ENCODE measurements at places on chromosomes 4 and X.

DNA sequence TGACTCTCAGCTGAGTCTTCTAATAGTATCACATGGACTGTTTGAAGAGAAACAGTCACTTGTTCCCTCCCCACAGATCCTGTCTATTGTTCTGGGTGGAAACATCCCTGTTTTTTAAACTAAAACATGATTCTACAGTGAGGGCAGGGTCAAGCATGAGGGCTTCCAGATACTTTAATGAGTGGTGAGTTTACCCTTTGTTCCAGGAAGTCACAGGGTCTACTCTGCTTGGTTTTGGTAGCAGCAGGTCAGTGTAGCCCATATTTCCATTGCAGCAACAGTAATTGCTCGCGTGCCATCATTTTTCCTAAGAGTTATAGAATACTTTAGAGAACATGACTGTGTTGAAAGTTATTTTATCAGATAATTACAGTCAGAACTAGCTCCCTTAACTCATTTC, 87.4 kb downstream of the ZNF732 start:
- DNase-seq, result no peak

- DNase-seq, result no peak
Observed at GRCh38 chr4:101818362-101818761, 27.8 kb downstream of the BANK1 start.

DNA sequence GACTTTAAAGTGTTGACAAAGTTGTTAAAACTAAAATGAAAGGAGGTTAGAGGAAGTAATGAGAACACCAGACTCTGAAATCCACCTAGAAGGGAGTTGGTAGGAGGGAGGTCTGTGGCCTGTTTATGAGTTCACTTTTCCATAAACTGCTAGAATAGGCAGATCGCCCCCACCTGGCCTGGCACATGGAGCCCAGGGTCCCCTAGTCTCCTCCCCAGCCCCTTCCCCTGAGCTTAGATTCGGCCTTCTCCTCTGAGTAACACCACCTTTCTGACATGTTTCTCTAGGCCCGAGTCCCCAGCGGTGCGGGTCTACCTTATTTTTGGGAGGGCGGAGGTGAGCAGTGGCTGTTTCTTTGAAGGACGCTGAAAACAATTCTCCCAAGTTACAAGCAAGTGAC, 54.5 kb upstream of the FAT1 start:
- DNase-seq, result no peak

GRCh38 chr4:150280081-150280895, 202.0 kb downstream of the DCLK2 start:
- no peak for DNase-seq

GRCh38 chrX:130393451-130394074, 8.1 kb upstream of the GPR119 start:
- no peak for DNase-seq

DNA sequence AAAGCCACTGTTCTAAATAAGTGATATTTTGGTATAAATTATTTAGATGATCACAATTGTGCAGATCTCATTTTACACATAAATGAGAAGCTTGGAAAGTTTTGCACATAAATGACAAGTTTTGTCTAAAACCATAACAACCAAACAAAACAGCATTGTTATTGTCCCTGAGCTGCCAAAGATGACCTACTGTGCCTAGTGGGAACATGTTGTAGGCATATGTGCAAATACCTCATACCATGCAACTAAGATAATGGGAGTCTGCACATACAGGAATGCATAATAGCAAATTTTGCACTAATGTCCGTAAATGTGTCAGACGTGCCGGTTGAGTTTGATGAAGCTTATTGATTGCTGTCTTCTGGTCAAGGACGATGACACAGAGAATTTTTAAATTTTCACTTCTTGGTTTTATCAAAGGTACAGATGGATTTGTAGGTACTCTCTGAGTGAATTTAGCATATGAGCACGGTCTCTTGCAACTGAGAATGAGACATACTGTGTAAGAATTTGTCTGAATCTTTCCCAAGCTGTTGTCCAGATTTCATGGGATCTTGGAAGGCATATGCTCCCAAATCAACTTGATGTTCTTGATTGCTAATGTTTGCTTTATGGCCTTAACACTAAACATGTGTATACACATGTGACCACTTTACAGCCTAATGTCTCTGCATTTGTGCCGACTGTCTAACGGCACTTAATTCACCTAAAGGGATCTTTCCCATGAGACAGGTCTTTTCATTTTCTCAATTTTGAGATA, 1133.5 kb downstream of the FAT4 start:
- DNase-seq, result no peak

DNA sequence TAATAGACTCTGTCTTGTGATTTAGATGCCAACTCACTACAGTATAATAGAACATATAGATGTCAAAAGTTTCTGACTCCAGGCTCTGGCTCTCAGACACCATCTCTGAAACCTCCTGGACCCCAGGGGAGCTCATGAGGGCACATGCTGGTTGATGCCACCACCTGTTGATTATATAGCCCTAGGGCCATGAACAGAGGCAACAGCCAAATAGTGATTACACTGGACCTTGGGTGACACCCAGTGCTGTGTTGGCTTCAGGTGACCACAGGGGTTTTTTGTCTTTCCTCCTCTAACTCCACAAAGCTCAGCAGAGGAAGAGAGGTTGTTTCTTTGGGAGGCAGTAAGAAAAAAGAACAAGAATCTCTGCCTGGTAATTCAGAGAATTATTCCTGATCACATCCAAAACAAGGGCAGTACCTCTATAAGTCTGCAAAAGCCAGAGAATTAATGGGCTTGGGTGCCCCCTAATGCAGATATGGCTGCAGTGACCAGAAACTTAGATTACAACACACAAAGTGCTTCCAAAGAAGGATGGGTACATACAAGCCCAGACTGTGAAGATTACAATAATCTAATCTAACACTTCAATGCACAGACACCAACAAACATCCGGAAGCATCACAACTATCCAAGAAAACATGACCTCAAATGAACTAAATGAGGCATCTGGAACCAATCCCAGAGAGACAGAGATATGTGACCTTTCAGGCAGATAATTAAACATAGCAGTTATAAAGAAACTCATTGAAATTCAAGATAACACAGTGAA, 1920.6 kb downstream of the ARAP2 start:
- DNase-seq, result no peak

GRCh38 chr4:169707958-169708643, 49.6 kb downstream of the HPF1 start:
- no peak for DNase-seq

DNA sequence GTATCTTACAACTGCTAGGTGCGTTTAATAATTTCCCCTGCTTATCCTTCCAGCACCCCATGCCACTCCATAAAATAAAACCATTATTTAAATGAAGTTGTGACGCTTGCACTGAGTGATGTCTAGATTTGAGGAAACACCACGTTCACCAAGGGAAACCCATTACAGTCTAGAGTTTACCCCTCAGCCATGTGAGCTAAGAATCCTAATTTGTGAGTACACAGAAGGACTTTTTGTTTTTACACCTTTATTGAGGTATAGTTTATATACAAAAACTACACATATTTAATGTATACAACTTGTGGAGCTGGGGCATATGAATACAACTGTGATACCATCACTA, 326.8 kb downstream of the RAPGEF2 start:
- no peak for DNase-seq

GRCh38 chr4:26978387-26979053, 117.9 kb downstream of the STIM2 start:
- DNase-seq, result no peak
